Activated CD8-positive, alpha-beta T cell treated with anti-CD3 and anti-CD28 coated beads, Interleukin-2, amount 10 ng/mL, durations not matched to agents 7 days and 5 days (primary cell): ENCODE measurements at places on chromosomes 12 and 14. TPM values are rescaled to one million over a fixed set of nuclear protein-coding genes. Genes with fewer than 3 reads are reported as not detected.

DNA sequence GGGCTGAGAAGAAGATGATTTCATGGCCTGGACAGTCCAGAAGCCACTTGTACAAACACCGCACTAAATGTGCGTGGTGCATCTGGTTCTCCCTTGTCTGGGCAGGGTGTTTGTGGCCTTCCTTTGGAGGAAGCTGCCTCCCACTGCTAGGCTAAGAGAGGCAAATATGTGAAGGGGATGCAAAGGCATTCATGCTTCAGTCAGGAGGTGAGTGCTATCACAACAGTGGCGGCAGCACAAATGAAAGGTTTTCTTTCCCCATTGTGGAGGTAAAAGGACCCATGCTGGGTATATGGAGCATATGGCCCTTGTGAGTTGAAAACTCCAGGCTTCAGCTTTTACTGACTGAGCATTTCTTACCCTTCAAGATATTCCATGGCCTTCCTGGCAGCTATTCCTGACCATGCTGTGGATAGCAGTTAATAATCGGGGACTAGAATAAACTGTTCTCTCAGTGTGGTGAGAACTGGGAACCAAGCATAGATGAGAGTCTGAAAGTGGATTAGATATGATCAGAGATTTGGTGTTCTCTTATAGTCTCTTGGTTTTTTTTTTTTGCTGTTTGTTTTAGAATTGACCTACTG, 69.9 kb downstream of the MYRFL start:
- H3K27ac ChIP-seq: no peak overlapping the region
- no peak overlapping the region for H3K4me3 ChIP-seq
- peaks cover 7% of the 10 kb centered on the region for H3K4me1 ChIP-seq
- DNase-seq: no peak

GRCh38 chr12:110141389-110141788, 17.2 kb downstream of the IFT81 start:
- no peaks in the 10 kb centered on the region for H3K36me3 ChIP-seq
- no peak for DNase-seq
- H3K4me1 ChIP-seq: no peaks in the 10 kb centered on the region
- no peak overlapping the region for H3K27ac ChIP-seq
- H3K4me3 ChIP-seq: no peak overlapping the region

GRCh38 chr12:41402801-41403200, 214.7 kb downstream of the PDZRN4 start:
- no peak overlapping the region for H3K27ac ChIP-seq
- H3K27me3 ChIP-seq: no peaks in the 10 kb centered on the region
- DNase-seq: no peak
- H3K4me3 ChIP-seq: no peak overlapping the region
- H3K36me3 ChIP-seq: no peaks in the 10 kb centered on the region

- H3K36me3 ChIP-seq: peaks cover 14% of the 10 kb centered on the region
- H3K4me1 ChIP-seq: no peaks in the 10 kb centered on the region
- H3K4me3 ChIP-seq: no peak overlapping the region
- DNase-seq: no peak
- H3K27ac ChIP-seq: peak overlapping the region; percentile 31
Measured at GRCh38 chr12:112190231-112191025, 65.1 kb downstream of the TRAFD1 start.

DNA sequence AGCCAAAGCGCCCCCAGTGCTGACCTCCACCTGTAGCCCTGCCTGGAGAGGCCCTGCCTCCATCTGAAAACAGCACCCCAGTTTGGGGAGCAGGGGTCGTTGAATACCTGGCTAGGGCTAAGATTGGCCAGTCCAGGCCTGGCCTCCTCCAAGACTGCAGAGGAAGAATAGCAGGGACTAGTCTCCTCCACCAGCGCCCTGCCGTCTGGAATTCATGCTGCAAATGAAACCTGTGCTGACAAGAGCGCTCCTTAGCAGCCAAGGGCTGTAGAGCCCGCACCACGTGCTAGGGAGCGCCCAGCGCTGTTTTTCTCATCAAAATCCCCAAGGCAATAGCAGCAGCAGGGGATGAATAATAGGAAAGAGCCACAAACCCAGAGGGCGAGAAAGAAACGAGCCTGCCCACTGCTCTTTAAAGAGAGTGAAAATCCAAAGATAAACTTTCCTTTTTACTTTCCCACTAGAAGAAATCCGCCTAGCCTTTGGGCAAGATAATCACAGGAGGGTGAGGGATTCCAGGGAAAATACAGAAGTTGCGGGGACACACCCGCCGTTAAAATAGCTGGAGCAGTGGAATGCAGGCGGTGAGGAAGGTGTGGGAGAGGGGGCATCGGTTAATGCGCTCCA, 3.3 kb downstream of the COL2A1 start:
- H3K27me3 ChIP-seq: peaks cover 93% of the 10 kb centered on the region
- peaks cover 38% of the 10 kb centered on the region for H3K4me1 ChIP-seq
- no peak for DNase-seq
- H3K4me3 ChIP-seq: peak overlapping the region; percentile 56

- H3K4me1 ChIP-seq: peaks cover 44% of the 10 kb centered on the region
- H3K27ac ChIP-seq: peak overlapping the region; percentile 98
- no peaks in the 10 kb centered on the region for H3K27me3 ChIP-seq
- DNase-seq: no peak
Measured at GRCh38 chr14:50312734-50313054, 570 bp downstream of the DMAC2L start.

- H3K4me1 ChIP-seq: no peaks in the 10 kb centered on the region
- no peaks in the 10 kb centered on the region for H3K27me3 ChIP-seq
- H3K27ac ChIP-seq: no peak overlapping the region
- H3K4me3 ChIP-seq: no peak overlapping the region
Measured at GRCh38 chr12:21220266-21220665, 89.3 kb downstream of the SLCO1B1 start.

GRCh38 chr12:106600503-106600902, 17.7 kb downstream of the RFX4 start:
- DNase-seq: no peak
- no peak overlapping the region for H3K27ac ChIP-seq
- no peaks in the 10 kb centered on the region for H3K4me1 ChIP-seq

DNA sequence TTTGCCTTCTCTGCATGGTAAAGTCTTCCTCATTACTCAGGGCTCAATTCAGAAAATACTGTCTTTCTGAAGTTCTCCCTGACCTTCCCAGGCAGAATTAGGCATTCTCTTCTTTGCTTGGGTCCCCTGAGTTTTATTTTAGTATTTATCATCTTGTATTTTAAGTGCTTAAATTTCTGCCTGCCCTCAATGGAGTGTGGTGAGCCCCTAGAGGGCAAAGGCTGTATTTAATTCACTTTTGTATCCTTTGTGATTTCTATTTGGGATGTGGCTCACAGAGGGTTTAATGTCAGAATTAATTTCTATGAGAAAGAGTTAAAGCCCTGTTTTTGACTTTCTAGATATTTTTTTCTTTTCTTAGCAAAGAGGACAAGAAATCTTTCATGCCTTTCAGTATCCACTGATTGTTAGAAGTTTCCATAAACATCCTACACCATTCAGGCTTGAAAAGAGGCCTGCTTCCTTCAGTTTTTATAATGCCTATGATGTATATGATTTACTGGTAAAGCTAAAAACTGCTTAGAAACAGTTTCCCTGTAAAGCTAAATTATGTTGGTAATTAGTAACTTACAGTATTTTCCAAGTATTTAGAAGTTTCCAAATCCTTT, 55.6 kb upstream of the PTPRB start:
- no peak overlapping the region for H3K27ac ChIP-seq
- H3K36me3 ChIP-seq: no peaks in the 10 kb centered on the region
- H3K27me3 ChIP-seq: no peaks in the 10 kb centered on the region
- H3K4me3 ChIP-seq: no peak overlapping the region
- DNase-seq: no peak

The OTX2 gene
- total RNA-seq: not detected

The B4GALNT3 gene
- 10.9 TPM for total RNA-seq

The AQP2 gene
- total RNA-seq: not detected
